ENCODE measurements at places on chromosomes 1 and 21. TPM values are rescaled to one million over a fixed set of nuclear protein-coding genes. Genes with fewer than 3 reads are reported as not detected.

Gene BGLAP
- total RNA-seq = 1.9 TPM

Gene TMPRSS2
- not detected for total RNA-seq

Gene TCEA3
- total RNA-seq = 2.2 TPM

Gene ITLN2
- total RNA-seq = not detected

Gene DIO1
- total RNA-seq = not detected

Gene CFAP107
- not detected for total RNA-seq

Gene UBL4B
- total RNA-seq = not detected

Gene C8A
- total RNA-seq = not detected

Gene SLC9C2
- 1.9 TPM for total RNA-seq

Gene PCBP3
- total RNA-seq = 8.1 TPM

Gene OR2L8
- total RNA-seq = 5.0 TPM

Gene TTC22
- total RNA-seq = not detected

Gene TIE1
- total RNA-seq = 15.7 TPM

Gene RORC
- total RNA-seq = not detected

Gene NEXN
- 0.94 TPM for total RNA-seq

Gene TPTE
- total RNA-seq = not detected

Gene CEP170
- 832 TPM for total RNA-seq

Gene GPR37L1
- total RNA-seq = 0.63 TPM

Gene GBP7
- not detected for total RNA-seq

Gene FLG
- not detected for total RNA-seq

Gene SDC3
- 84.5 TPM for total RNA-seq

Gene FMOD
- total RNA-seq = not detected

Gene SLC44A5
- 219 TPM for total RNA-seq

Gene WNT2B
- 5.6 TPM for total RNA-seq

Gene JTB
- 56.7 TPM for total RNA-seq

Gene LRRC8C
- total RNA-seq = 8.5 TPM

Gene RHBG
- not detected for total RNA-seq

Gene ASCL5
- not detected for total RNA-seq

Gene ACTL8
- not detected for total RNA-seq

Gene S100A5
- not detected for total RNA-seq

Gene SPATA1
- 0.63 TPM for total RNA-seq

Gene FAAH
- total RNA-seq = 36.0 TPM

Gene RGS18
- total RNA-seq = 0.94 TPM

Gene SLC26A9
- total RNA-seq = not detected

Gene SYT2
- 1.6 TPM for total RNA-seq

Gene KCNT2
- 49.8 TPM for total RNA-seq

Gene ALG14
- 4.7 TPM for total RNA-seq

Gene TEX38
- total RNA-seq = not detected

Gene TSPAN2
- total RNA-seq = 28.2 TPM

Data from parietal lobe (tissue), 2 donors.